Stimulated activated CD8-positive, alpha-beta memory T cell treated with anti-CD3 and anti-CD28 coated beads, Interleukin-15, amount 100 ng/mL, for 48 hours (primary cell): ENCODE measurements at places on chromosomes 2 and 18.

DNA sequence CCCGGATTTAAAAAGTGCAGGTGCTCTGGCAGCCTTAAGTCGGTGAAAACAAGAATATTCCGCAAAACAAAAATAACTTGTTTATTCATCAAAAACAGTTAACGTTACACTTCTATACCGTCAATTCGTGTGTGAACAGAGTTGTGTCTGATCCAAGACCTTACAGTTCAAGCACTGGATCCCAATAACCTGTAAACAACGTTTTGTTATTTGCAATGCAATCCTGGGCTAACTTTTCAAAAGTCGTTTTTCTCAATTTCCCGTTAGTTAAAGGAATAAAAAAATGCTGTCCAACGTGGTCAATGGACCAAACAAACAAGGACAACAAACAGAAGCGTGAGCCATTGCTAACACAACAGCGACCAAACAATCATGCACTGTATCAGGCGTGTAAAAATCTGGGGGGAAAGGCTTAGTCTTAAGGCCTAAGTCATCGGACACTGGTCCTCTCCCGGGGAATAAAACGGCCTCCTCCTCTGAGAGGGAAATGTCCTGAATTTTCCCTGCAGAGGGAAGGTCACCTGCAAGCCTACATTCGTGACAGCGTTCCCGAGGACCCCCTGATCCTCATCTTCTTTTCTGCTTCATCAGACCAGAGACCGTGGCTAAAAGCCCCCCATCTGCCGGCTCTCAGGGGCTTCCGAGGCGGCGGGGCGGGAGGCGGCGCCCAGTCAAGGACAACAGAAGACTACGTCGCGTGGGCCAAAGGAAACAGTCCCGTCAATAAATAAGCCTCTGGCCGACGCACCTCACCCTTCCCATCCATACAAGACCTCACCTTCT lies 490 bp downstream of the NDUFS1 start:
- DNase-seq = no peak

GRCh38 chr2:186599186-186599778 lies 9.4 kb downstream of the ITGAV start:
- DNase-seq = no peak

- no peak for DNase-seq
Observed at GRCh38 chr2:218659988-218660358, 490 bp downstream of the BCS1L start.

DNA sequence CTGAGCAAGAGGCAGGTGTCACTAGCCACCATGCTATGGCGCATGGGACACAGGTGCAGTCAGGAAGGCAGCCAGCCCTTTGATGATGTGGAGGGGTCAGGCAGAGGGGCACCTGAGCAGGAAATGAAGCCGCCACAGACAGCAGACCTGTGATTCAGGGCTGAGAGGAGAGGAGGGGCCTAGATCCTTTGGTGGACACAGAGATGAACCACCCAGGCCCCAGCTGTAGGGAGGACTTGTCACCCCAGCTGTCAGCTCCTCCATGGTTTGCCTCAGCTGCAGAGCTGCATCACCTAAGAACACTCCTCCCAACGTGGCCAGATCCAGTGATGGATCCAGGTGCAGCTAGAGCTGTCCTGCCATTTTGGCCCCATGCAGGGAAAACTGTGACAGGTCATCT lies 11.6 kb downstream of the ASB18 start:
- no peak for DNase-seq

DNA sequence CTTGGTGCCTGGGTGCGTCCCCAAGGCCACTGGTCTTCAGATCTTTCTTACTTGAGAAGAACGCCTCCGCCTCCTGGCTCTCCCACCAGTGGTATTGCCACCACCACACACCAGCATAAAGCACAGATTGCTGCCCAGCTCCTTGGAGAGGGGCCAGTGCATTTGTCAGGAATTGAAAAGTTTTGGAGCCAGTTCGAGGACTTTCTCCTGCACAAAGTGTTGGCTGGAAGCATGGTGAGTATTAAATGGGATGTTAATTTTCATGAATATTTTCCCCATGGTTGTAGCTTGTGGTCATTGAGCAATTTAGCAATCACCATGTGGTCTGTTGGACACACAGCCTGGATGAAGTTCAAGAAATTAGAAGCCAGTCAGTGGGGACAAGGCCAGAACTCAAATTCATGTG lies 684.6 kb upstream of the FANCL start:
- no peak for DNase-seq

- no peak for DNase-seq
Observed at GRCh38 chr2:207289295-207290018, 123.7 kb upstream of the KLF7 start.

GRCh38 chr2:8537562-8538155 lies 144.2 kb upstream of the ID2 start:
- DNase-seq = no peak

GRCh38 chr2:105609746-105610402 lies 134.8 kb upstream of the NCK2 start:
- DNase-seq = no peak

DNA sequence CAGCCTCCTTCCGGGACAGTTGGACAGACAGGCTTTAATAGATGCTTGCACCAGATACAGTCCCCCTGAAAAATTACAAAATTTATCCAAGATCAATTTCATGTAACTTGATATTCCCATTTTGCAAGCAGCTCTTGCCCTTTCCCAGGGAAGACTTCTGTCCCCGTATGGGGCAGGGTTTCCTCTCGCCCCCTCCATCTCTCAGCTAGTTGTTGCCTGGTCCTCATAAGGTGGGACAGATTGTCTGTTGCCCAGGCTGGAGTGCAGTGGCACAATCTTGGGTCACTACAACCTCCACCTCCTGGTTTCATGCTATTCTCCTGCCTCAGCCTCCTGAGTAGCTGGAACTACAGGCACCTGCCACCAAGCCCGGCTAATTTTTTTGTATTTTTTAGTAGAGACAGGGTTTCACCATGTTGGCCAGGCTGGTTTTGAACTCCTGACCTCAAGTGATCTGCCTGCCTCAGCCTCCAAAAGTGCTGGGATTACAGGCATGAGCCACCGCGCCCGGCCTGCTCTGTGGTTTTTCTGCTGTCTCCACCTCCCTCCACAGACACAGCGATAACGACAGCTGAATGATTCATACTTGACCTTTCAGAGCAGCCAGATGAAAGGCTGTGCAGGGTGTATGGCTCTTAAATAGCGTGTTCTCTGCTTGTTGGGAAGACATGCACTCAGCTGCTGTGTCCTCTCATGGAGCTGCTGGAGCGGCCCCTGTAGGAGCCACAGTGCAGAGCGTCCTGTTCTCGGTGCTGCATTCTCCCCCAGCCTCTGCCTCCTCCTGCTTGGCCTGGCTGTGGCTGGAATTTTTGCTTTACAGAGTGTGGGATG lies 61.4 kb downstream of the TTC39C start:
- DNase-seq = peak; percentile 79

- no peak for DNase-seq
Observed at GRCh38 chr2:191894681-191895147, 47.8 kb upstream of the CAVIN2 start.

GRCh38 chr2:58543442-58543841 lies 302.3 kb upstream of the FANCL start:
- no peak for DNase-seq

GRCh38 chr2:233817995-233818638 lies 36.2 kb downstream of the HJURP start:
- no peak for DNase-seq

- DNase-seq = no peak
Observed at GRCh38 chr2:152558158-152558984, 158.9 kb downstream of the PRPF40A start.

DNA sequence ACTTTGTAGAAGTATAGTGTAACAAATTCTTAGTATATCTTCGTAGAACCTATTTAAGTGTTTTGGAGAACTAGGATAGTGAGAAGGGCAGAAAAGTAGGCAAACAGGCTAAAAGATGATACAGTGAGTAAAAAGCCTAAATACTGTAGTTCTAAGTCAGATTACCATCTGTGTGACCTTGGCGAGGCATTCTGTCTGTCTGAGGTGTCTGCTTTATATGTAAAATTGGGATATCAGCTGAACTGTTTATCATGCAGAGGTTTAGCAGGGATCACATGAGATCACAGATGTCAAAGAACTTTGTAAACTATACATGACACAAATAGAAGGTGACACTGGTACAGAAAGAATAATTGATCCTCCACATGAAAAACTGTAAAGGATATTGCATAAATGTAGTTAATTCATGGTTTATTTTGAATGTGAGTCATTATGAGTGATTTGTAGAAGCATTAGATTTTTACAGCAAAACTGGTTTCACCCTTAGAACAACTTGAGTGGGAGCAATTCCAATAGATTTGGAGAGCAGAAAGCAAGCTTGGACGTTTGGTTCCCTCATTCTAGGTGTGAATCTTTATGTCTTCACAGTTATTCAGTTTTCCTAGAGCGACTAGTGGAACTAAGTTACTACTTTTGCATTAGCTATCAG lies 41.9 kb downstream of the TAF1B start:
- DNase-seq = no peak

- DNase-seq = no peak
Observed at GRCh38 chr2:126676221-126677175, 20.5 kb downstream of the GYPC start.

- DNase-seq = no peak
Observed at GRCh38 chr18:62196980-62197379, 9.9 kb downstream of the RELCH start.

DNA sequence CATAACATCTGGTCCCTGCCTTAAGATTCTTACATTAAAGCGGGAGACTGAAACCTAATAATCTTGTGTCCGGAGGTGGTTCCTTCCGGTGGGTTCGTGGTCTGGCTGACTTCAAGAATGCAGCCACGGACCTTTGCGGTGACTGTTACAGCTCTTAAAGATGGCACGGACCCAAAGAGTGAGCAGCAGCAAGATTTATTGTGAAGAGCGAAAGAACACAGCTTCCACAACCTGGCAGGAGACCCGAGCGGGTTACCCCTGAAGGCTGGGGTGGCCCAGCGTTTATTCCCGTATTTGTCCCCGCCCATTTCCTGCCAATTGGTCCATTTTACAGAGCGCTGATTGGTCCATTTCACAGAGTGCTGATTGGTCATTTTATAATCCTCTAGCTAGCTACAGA lies 122.3 kb upstream of the SIX2 start:
- DNase-seq = no peak

DNA sequence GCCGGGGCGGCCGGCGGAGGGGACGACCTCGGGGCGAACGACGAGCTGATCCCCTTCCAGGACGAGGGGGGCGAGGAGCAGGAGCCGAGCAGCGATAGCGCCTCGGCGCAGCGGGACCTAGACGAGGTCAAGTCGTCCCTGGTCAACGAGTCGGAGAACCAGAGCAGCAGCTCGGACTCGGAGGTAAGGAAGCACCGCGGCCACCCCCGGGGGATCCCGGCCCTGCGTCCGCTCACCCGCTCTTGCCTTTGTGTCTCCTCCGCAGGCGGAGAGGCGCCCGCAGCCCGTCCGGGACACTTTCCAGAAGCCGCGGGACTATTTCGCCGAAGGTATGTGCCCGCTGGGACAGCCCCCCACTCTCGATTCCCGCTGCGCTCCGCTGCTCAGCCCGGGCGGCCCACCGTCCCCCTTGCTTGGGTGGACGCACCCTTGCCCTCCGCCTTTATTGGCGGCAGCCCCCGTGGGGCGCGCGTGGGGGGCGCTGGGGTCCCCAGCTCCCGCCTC lies 611 bp downstream of the TCF7L1 start:
- DNase-seq = no peak

DNA sequence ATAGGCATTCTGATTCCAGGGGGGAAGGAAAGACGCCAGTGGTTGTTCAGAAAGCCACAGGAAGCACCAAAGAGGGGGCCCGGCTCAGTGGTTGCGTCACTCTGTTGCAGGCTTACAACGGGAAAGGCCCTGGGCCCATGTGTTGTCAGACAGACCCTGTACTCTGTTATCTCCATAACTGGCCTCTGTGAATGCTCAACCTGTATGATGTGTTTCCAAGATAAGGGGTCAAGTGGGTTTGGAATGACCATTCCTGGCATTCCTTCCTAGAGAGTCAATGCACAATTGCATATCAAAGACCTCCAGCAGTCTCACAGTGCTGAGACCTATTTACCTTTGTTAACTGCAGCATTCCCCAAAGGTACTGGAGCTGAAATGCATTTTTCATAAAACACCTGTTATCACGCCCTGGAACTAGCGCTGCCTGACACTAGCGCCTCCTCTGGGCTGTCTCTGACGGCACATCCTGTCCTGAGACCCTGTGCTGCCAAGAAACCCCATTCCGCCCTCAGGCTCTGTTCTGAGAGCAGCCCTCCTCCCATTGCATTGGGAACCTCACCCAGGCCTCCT lies 13.2 kb upstream of the LRRFIP1 start:
- DNase-seq = no peak

- no peak for DNase-seq
Observed at GRCh38 chr2:64617631-64618151, 36.0 kb downstream of the SERTAD2 start.

- DNase-seq = no peak
Observed at GRCh38 chr2:179435000-179435399, 170.4 kb upstream of the SESTD1 start.

- DNase-seq = no peak
Observed at GRCh38 chr2:163644238-163644637, 91.6 kb downstream of the FIGN start.

- DNase-seq = no peak
Observed at GRCh38 chr2:45216118-45216517, 206.9 kb upstream of the SIX2 start.

DNA sequence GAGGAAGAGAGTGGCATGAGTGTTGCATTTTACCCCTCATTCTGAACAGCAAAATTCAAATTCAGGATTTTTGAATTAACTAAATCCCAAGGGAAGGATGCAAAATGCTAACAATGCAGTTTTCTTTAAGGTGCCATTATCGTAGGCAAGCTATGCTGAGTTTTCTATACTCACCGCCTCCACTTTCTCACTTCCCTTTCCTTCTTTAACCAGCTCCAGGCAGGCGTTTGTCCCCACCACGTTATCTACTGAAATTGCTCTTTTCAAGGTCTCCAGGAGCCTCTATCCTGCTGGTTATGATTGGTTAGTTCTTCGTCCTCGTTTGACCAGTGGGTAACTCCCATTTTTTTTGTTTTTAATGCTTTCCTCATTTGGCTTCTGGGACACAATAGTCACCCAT lies 1.8 kb upstream of the CPO start:
- no peak for DNase-seq

DNA sequence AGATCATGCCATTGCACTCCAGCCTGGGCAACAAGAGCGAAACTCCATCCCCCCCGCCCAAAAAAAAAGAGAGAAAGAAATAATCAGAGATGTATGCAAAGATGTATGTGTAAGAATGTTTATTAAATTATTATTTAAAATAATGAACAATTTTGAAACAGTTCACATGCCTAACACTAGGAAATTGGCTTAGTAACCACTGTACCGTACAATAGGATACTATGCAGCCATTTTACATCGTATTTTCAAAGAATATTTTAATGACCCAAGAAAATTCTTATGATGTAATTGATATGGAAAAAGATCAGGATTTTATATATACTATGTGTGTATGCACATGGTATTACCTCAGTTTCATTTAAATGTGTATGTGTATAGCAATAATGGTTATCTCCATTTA lies 190.5 kb downstream of the ZFP36L2 start:
- no peak for DNase-seq

DNA sequence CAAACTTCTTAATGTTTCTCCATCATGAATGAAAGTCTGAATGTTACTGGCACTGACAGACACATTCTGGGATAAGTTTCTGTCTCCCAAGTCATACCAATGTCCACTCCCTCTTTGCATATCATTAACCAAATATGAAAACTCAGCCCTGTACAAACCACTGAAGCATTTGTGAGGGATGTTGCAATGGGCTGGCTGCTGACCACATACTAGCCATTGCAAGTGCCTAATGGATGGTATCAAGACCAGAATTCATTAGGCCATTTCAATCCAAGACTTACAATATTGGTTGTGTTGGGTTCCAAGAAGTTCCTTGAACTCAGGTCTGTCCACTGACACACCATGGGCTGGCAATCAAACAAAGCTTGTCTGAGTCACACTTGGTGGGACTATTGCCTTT lies 73.8 kb downstream of the CBLN2 start:
- DNase-seq = no peak

GRCh38 chr18:23617412-23618014 lies 31.2 kb upstream of the NPC1 start:
- DNase-seq = no peak
